ENCODE measurements at places on chromosomes 12 and 14.

- DNase-seq, result no peak
These were observed 26.5 kb upstream of the RPLP0 start for GRCh38 chr12:120227233-120228040.

GRCh38 chr12:103561174-103561573 is 25.9 kb upstream of the STAB2 start:
- peak; percentile 14 for DNase-seq

DNA sequence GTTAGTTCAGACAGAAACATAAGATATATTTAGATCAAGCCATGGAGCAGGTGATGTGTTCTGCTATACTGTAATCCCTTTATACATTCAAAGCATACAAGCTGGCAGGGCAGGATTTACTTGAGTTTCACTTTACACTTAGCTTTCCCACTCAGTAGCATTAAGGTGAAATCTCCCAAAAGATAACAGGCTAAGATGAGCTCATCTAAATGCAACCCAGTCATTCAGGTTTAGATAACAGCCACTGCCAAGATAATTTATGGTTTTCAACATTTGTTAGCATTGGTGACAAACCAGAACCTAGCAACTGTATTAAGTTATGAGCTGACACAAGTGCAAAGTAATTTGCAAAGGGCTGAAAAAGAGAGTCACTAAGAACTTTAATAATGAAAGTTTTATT is 925.1 kb upstream of the ATXN7L3B start:
- no peak for DNase-seq

- no peak for DNase-seq
These were observed 820.9 kb downstream of the SLC6A15 start for GRCh38 chr12:84091651-84092050.

- peak; percentile 52 for DNase-seq
These were observed 32.4 kb downstream of the TTC8 start for GRCh38 chr14:88856786-88857366.

DNA sequence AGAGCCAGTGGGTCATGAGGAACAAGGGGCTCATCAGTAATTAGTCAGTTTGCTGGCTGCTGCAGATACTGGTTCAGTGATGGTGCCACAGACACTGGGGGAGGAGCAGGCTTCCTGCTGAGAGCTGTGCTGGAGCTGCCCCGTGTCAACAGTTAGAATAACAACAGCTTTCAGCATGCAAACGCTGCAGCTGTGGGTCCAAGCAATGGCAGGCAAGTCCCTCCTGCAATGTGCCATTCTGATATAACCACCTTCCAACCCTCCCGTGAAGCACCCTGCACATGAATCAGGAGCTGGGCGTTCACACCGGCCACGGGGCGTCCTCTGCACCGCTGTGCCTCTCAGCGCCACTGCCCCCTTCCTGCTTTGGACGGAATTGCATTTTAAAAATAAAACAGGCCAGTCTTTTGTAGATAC is 258.4 kb upstream of the SFSWAP start:
- no peak for DNase-seq

GRCh38 chr12:93846936-93847516 is 169.9 kb downstream of the CRADD start:
- DNase-seq, result no peak

- DNase-seq, result no peak
These were observed 273.1 kb downstream of the ZFP36L1 start for GRCh38 chr14:68519671-68520187.

GRCh38 chr12:122245553-122245952 is 19.7 kb upstream of the DIABLO start:
- no peak for DNase-seq

DNA sequence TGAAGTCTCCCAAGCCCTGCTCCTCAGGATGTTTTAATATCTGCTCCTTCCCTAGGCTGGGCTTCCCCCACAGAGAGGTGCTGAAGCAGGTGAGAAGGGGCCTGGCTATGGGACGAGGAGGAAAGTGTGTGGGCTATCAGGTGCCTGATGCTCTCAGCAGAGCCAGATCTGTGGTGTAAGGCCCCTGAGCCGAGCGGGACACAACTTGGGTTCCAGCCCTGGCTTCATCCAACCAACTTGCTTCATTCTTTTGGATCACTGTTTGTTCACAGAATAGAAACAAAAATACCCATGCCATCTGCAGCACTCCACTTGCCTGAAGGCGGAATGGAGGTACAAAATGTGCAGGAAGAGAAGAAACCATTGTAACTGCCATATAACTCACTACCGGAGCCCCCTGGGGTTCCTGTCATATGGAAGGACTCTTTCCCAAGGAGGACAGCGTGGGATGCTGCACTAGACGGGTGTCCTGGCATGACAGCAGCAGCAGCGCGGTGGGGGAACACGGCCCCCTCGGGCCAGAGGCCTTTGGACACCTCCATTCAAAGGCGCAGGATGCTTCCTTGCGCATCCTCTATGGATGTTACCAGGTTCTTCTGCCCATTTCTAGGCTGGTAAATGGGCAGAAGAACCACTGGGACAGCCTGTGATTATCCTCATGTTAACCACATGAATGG is 95.8 kb downstream of the CRACR2A start:
- DNase-seq, result no peak

DNA sequence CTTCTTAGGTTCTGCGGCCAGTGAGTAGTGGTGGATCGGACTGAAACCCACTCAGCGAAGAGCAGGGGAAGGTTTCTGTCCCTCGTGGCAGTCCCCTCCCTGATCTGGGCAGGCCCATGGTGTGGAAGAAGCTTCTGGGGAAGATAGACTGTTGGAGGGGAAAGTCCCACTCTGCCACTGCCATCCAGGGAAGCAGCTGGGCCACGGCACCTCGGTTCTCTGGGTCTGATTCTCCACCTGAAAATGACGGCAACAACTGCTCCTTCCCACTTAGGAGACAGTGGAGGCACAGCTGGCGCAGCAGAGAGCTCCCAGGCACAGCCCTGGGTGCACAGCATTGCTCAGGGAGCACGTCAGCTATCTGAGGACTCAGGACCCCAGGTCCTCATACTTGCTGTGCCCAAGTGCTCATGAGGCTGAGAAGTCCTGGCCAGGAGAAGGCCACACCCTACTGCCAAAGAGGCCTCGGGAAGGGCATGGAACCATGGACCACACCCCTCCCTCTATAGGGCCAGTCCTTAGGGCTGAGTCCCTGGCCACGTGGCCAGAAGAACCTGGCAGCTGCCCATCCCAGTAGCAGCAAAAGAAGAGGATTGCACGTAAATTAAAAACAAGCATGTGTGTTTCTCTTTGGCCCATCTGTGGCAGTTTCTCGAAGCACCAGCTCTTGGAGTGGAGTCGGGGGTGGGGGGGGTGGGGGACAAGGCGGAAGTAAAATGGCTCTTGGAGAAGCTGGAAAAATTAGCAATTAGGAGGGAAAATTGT is 85.3 kb upstream of the BCL11B start:
- no peak for DNase-seq

DNA sequence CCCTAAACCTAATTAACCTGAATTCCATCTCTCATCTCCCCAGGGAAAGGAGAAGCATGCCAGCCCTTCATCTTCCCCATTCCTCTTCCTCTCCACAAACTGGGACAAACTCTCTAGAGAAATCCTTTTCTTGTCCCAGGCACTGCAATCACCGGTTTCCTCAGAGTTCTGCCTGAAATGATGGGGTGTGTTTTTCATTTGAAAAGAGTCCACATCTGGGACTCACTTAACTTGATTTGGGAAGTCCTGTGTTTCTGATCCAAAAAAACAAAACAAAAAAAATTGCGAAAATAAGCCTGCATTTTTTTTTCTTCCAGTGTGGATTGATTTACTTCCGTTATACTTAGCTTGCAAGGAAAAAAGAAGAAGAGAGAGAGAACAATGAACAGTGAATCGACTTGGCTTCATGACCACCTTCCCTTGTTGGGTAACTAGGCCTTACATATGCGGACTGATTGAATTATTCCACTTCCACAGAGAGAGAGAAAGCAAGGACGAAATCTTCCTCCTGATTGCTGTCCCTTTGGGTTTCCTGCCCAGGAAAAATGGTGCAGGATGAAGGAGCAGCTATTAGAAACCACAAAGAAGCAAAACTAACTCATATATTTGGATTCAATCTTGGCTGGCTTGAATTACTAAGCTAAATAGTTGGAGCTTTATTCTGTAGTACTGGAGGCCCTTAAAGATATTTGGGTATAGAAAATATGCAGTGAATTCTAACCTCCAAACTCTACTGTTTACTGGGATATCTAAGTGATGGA is 506.2 kb upstream of the TBX3 start:
- DNase-seq, result peak; percentile 32

GRCh38 chr14:70926235-70926830 is 19.1 kb downstream of the PCNX1 start:
- no peak for DNase-seq

DNA sequence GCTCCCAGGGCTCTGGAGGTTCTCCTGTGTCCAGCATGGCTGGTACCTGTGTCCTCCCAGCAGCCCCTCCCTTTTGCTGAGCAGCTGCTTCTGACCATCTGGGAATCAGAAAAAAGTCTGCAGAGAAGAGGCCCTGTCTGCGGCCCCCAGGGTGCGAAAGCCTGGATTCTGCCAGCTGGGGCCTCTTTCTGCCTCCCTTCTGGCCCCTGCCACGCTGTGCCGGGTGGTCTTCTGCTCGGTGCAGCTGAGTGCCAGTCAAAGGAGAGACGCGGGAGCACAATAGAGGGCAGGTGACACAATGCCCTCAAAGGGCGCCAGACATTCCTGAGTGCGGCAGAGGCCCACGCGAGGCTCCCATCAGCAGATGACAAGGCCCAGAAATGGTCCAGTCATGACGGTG is 12.6 kb downstream of the BTBD6 start:
- no peak for DNase-seq

DNA sequence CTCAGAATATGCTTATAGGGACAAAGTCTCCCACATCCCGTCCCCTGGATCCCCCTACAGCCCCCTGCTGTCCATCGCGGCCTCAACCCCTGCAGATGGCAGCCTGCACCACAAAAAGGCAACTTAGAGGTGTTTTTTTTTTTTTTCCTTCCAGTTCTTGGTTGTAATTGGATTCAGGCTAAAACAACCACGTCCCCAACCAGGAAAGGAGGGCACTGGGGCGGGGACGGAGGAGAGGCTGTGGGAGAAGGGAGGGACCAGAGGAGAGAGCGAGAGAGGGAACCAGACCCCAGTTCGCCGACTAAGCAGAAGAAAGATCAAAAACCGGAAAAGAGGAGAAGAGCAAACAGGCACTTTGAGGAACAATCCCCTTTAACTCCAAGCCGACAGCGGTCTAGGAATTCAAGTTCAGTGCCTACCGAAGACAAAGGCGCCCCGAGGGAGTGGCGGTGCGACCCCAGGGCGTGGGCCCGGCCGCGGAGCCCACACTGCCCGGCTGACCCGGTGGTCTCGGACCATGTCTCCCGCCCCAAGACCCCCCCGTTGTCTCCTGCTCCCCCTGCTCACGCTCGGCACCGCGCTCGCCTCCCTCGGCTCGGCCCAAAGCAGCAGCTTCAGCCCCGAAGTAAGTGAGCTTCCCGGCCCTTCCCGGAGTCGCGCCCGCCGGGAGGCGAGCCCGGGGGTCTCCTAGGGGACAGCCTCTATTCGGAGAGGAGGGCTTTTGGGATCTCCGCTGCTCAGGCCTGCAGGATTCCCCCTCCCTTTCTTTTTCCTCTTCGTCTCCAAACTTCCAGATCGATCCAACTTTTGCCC is at the start of gene MMP14:
Gene MMP14, plus strand, starts transcription at position 285 of the 813 bp plus-strand sequence. Its CDS starts 233 bp downstream, at position 518.
- DNase-seq, result peak; percentile 91

DNA sequence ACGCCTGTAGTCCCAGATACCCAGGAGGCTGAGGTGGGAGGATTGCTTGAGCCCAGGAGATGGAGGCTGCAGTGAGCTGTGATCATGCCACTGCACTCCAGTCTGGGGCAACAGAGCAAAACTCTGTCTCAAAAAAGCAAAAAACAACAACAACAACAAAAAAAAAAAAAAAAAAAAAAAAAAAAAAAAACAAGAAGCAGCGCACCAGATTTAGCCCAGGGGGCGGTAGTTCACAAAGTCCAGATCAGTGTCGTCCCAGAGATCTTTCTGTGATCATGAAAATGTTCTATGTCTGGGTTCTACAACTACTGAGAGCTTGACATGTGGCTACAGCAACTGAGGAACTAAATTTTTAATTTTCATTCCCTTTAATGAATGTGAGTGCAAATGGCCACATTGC is 27.4 kb downstream of the OAS2 start:
- DNase-seq, result no peak

DNA sequence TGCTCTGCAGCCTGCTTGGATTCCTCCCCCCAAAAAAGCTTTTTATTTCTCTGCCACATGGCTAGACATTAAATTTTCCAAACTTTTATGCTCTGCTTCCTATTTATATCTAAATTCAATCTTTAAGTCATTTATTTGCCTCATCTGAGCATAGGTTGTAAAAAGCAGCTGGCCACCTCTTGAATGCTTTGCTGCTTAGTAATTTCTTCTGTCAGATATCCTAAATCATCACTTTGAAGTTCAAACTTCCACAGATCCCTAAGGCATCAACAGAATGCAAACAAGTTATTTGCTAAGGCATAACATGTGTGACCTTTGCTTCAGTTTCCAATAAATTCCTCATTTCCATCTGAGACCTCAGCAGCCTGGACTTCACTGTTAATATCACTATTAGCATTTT is 209.6 kb downstream of the FSCB start:
- DNase-seq, result peak; percentile 4
